ENCODE measurements at places on chromosomes 2 and 18. TPM values are rescaled to one million over a fixed set of nuclear protein-coding genes. Genes with fewer than 3 reads are reported as not detected.
A peak's percentile ranks its signal among the peaks of the same experiment; 100 is the strongest.

DNA sequence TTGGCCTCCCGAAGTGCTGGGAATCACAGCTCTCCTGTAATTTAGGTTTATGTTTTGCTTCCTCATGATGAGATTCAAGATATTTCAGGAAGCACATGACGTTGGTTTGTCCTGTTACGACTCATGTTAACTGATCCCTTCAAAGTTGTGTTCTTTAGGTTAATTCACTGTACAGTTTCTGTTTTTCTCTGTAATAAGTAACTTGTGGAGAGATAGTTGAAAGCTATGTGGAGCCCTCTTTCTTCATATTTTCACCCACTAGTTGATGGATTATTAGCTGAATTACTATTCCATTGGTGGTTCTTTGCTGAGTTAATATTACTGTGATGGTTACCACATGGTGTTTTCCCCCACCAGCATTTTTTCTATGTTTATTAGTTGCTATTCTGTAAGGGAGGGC is 18.3 kb upstream of the CHCHD5 start:
- no peak for DNase-seq
- H3K36me3 ChIP-seq = peaks cover 82% of the 10 kb centered on the region
- no peaks in the 10 kb centered on the region for H3K27me3 ChIP-seq
- no peak overlapping the region for H3K27ac ChIP-seq

DNA sequence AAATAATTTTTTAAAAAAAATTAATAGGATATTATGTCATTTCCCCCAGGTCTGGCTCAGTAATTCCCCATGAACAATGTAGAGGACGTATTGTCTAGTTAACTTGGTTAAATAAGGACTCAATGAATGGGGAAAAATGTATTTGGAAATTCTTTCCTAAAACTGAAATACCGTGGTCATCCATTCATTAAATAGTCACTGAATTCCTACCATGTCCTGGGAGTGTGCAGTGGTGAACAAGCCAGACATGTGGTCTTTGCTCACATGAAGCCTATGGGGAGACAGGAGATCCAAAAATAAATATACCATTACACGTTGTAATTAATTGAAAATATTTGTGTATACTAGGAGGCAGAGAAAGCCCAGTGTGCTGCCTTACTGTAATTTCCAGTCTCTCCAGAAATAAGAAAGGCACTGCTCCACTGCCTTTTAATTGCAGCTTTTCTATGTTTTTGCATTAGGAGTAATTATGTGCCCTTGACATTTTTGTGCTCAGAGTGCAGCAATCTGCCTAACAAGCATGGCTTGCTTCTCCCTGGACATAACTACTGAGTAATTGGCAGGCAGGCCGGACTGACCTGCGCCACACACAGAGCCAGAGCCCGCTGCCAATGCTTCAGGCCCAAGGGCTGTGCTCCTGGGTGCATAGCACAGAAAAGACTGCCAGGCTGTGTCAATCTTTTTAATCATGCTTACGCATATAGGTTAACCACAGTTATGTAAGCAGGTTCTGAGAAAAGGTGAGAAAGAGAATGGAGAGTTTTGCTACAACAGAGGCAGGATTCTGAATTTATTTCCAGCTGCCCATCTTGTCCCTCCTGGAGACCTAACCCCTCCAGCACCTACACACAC is 22.2 kb upstream of the TTC39C start:
- H3K4me3 ChIP-seq = no peak overlapping the region
- H3K27ac ChIP-seq = no peak overlapping the region
- no peaks in the 10 kb centered on the region for H3K36me3 ChIP-seq
- DNase-seq = no peak
- H3K27me3 ChIP-seq = no peaks in the 10 kb centered on the region

DNA sequence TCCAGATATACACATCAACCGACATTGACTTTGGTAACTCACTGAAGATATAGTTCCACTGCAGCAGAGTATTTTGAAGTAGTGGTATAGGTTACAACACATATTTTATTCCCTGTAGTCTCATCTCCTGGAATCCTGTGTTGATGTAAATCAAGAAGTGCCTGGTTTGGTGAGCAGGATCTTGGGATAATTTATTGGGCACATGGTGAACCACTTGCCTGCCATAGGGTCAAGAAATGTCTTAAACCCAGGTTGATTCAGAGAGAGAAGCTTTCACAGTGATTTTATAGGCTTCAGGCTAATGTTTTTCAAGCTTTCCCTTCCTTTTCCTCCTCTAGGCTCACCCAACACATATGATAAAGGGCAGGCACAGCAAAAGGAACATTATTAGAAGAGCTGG is 24.6 kb downstream of the CCDC85A start:
- H3K36me3 ChIP-seq = no peaks in the 10 kb centered on the region
- DNase-seq = no peak
- H3K4me1 ChIP-seq = no peaks in the 10 kb centered on the region
- H3K27me3 ChIP-seq = no peaks in the 10 kb centered on the region
- no peak overlapping the region for H3K4me3 ChIP-seq

GRCh38 chr18:8668381-8668780 is 37.0 kb upstream of the MTCL1 start:
- H3K27ac ChIP-seq = no peak overlapping the region
- no peaks in the 10 kb centered on the region for H3K27me3 ChIP-seq
- H3K4me3 ChIP-seq = no peak overlapping the region
- H3K36me3 ChIP-seq = no peaks in the 10 kb centered on the region
- DNase-seq = no peak

DNA sequence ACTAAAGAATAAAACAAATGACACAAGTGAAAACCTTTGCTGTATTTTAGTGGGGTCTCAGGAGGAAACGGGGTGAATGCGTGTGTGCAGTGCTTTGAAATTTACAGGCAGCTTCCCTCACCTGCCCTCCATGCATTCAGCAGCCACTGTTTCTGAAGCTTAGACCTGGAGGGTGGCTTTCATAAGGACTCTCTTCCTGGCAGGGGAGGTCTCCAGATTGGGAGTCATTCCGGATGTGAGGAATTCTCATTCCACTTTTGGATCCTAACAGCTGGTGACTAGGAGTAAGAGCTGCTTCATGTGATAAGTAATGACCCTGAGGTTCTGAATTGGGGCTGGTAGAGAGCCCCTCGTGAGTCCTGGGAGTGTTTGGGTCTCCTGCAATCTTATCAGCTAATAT is 192.5 kb downstream of the SH3BP4 start:
- no peak overlapping the region for H3K27ac ChIP-seq
- H3K4me3 ChIP-seq = no peak overlapping the region
- DNase-seq = no peak
- no peaks in the 10 kb centered on the region for H3K36me3 ChIP-seq
- H3K4me1 ChIP-seq = no peaks in the 10 kb centered on the region

DNA sequence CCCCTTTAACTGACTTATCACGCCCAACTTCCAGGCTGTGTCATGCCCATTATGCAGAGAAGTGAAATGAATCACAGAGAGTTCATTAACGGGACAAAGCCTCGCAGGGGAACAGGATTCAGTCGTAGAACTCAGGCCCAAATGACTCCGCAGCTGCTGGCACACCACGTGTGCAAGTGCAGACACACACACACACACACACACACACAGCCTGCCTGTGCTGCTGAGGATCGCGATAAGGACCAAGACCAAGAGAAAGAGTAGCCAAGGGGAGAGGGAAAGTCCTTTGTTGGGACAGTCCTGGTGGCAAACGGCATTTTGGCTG is 90.0 kb upstream of the TAF1B start:
- no peak overlapping the region for H3K4me3 ChIP-seq
- peaks cover 3% of the 10 kb centered on the region for H3K4me1 ChIP-seq
- peak; percentile 48 for DNase-seq
- no peaks in the 10 kb centered on the region for H3K27me3 ChIP-seq

DNA sequence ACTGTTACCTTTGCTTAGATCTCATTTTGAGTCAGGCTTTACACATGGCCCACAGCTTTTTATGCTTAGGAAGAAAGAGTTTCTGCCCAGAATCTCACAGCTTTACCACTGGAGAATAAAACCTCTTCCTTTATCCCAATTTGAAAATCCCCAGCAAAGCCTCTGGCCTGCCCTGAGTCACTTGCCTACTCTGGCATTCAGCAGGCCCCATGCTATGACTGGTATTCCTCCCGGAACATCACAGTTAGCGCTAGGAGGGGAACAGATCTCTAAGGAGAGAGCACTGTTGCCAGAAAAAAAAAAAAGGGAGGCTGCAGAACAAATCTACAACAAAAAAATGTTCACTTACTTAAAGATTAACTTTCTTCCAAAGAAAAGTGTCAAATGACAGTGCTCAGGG is 152.9 kb upstream of the DNMT3A start:
- H3K4me3 ChIP-seq = no peak overlapping the region
- H3K4me1 ChIP-seq = no peaks in the 10 kb centered on the region

DNA sequence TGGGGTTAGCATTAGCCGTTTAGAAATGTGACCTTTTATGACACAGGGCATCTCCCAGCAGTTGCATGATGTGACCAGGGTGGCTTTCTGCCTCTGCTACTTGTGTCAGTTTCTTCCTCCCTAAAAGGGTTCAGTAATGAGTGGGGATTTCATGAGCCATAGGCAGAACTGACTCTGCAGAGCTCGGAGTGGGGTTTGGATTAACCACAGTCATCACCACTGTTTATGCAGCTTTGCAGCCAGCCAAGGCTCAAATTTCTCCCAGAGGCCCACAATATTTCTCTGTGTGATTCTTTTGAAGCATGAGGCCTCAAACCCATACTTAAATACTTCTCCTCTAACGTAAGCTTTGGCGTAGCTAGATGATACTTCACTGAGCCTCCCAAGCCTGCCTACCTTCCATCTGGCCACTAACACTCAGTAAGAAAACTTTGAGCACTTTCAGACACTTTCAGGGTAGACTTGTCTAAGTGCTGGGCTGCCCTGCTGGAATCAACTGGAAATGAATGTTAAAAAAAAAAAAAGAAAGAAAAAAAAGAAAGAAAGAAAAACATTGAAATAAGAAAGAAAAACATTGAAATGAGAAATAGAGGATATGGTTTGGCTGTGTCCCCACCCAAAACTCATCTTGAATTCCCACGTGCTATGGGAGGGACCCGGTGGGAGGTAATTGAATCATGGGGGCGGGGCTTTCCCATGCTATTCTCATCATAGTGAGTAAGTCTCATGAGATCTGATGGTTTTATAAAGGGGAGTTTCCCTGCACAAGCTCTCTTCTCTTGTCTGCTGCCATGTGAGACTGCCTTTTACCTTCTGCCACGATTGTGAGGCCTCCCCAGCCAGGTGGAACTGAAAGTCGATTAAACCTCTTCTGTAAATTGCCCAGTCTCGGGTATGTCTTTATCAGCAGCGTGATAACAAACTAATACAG is 11.5 kb upstream of the LAPTM4A start:
- no peaks in the 10 kb centered on the region for H3K27me3 ChIP-seq
- H3K27ac ChIP-seq = peak overlapping the region; percentile 85
- no peak overlapping the region for H3K4me3 ChIP-seq
- DNase-seq = peak; percentile 90
- no peaks in the 10 kb centered on the region for H3K36me3 ChIP-seq

DNA sequence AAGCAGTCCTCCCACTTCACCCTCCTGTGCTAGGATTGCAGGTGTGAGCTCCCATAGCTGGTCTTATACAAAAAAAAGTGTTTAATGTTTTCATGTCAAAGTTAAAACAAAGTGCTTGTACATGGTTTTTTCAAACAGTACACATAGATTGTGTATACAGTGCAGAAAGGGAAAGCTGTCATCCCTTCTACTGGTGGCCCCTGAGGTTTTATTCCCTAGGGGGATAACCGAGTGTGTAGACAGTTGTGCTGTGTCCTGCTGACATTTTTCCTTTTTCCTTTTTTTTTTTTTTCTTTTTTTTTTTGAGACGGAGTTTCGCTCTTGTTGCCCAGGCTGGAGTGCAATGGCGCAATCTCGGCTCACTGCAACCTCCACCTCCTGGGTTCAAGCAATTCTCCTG is 10.8 kb downstream of the TUBB6 start:
- H3K4me1 ChIP-seq = peaks cover 31% of the 10 kb centered on the region
- H3K27ac ChIP-seq = peak overlapping the region; percentile 66
- no peak overlapping the region for H3K4me3 ChIP-seq
- no peaks in the 10 kb centered on the region for H3K27me3 ChIP-seq
- H3K36me3 ChIP-seq = peaks cover 50% of the 10 kb centered on the region
- DNase-seq = no peak

DNA sequence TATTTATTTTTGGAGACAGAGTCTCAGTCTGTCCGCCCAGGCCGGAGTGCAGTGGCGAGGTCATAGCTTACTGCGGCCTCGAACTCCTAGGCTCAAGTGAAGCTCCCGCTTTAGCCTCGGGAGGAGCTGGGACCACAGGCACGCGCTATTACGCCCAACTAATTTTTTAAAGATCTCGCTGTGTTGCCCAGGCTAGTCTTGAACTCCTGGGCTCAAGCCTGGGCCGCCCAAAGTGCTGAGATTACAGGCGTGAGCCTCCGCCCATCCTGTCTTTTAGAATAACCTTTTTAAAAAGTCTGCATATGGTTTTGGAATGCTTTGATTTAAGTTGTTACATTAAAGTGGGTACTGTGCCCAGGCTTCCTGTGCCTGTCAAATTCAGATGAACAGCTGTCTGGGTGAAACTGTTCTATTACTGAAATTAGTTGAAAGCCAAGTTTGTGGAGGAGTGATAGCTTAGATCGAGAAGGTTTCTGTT is 944 bp downstream of the RAB3GAP1 start:
- peaks cover 39% of the 10 kb centered on the region for H3K4me1 ChIP-seq
- DNase-seq = no peak
- H3K36me3 ChIP-seq = no peaks in the 10 kb centered on the region
- H3K27ac ChIP-seq = peak overlapping the region; percentile 96
- no peaks in the 10 kb centered on the region for H3K27me3 ChIP-seq

DNA sequence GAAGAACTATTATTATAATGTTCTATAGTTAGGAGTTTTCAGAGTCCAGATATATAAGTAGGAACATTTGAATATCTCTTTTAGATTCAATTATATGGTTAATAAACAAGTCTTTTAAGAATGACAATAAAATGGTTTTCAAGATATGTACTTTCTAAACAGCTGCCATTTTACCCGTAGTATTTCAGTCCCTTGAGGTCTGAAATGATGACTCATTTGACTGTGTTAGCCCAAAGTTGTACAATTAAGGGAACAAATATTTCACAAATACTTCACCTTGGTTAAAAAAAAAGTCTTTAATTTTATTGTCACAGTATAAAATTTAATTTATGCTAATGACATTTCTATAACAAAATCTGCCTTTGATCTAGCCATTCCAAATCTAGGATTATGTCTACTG is 91.6 kb upstream of the TANK start:
- no peaks in the 10 kb centered on the region for H3K4me1 ChIP-seq
- H3K36me3 ChIP-seq = no peaks in the 10 kb centered on the region
- DNase-seq = no peak
- H3K27ac ChIP-seq = no peak overlapping the region
- H3K27me3 ChIP-seq = no peaks in the 10 kb centered on the region

DNA sequence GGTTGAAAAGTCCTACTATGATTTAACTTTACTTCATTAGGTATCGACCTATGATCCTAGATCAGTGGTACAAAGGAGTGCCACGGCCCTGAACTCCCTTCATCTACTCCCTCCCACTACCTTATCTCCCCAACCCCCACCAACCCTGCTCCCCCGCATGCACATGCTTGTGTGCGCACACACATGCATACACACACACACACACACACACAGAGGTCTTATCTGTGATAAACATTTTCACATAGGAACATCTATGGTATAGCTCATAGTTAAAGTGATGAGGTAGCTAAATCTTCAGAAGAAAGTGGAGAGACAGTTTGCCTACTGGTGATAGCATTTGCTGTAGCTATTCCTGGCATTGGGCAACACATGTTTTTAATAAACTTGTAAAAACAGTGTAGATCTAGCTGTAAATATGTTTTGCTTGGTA is 471.3 kb downstream of the ZEB2 start:
- no peak overlapping the region for H3K4me3 ChIP-seq
- DNase-seq = no peak
- H3K36me3 ChIP-seq = no peaks in the 10 kb centered on the region
- no peaks in the 10 kb centered on the region for H3K27me3 ChIP-seq

Gene SERPINB4
- not detected for total RNA-seq

Gene PPP4R3B
- total RNA-seq = 18.2 TPM

Gene KLHL30
- total RNA-seq = 28.2 TPM

Gene REG3G
- not detected for total RNA-seq

Data from ascending aorta (tissue), 2 donors.